ENCODE measurements at places on chromosomes 3 and 15.

DNA sequence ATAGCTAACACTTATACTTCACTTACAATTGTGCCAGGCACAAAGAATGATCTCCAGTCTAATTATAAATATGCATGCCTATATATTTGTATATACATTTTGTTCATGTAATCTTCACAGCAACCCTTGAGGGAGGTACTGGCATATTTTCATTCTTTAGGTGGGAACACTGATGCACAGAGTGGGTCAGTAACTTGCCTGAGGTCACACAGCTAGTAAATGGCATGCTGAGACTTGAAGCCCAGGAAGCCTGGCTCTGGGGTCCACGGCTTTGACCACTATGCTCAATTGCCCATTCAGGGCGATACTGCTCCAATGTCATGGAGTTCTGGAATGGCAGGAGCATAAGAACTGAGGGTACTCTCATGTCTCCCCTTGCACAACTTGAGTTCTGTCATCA, 139.8 kb downstream of the SHQ1 start:
- DNase-seq = no peak

GRCh38 chr3:170740285-170740684, 129.7 kb downstream of the RPL22L1 start:
- no peak for DNase-seq

- DNase-seq = no peak
Observed at GRCh38 chr3:58572634-58573230, 4.5 kb downstream of the FAM107A start.

DNA sequence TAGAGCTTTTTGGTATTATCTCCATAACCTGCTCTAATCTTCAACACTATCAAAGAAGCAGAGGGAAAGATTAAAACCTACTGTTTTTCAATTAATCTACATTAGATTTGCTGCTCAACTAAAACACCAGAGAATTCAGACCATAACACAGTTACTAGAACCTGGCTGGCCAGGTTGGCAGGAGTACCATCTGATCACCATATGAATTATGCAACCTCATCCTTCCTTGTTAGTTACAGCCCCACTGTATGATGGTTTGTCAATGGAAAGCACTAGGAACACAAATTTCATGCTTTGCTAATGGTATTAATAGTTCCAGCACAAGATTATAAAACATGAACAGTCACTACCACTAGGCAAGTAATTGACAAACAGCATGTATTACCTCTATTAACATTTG, 5.8 kb downstream of the NPHP3 start:
- DNase-seq = no peak

DNA sequence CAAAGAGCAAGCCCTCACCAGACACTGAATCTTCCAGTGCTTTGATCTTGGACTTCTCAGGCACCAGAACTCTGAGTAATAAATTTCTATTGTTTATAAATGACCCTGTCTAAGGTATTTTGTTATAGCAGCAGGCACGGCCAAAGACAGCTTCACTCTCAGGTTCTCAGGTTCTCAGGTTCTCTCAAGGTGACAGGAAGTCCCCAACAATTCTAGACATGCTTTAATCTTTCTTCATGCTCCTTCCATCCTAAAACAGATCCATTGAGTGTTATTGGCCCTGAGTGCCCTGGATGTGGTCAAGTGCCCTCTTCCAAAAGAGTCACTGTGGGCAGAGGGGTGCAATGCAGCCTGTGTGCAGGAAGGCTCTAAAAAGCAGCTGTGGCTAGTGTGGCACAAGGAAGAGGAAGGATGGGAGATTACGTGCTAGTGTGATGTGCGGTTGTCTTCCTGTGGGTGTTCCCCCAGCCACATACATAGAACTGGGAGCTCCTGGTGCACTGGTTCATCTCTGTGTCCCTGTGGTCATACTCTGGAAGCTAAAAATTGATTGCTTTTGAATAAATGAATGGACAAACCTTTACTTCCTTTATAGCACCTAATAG, 11.0 kb upstream of the RAB7A start:
- DNase-seq = no peak

DNA sequence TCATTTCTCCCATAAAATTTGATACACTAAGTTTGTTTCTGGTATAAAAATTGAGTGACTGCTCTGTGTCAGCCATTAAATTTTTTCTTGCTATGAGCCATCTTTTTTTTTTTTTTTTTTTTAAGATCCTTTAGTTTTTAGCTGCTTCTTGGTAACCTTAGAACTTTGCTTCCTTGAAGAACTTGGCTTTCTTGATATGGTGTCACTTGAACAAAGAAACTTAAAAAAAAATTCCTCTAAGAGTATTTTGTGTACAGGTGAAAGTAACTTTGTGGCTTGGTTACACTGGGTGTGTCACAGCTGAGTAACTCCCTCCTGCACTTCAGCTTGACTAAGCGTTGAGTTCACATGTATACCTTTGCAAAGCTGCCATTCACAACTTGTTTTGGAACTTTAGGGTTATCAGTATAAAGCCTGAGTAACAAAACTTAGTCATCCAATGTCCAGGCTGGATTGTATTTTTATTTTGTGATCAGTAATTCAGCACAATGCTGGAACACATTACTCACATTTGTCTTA, 6.5 kb downstream of the CHD2 start:
- peak; percentile 34 for DNase-seq

- DNase-seq = no peak
Observed at GRCh38 chr3:16233806-16234205, 30.9 kb downstream of the DPH3 start.

All from activated CD8-positive, alpha-beta memory T cell treated with anti-CD3 and anti-CD28 coated beads for 1 hour (primary cell).